ENCODE measurements at places on chromosomes 3 and 15. TPM values are rescaled to one million over a fixed set of nuclear protein-coding genes. Genes with fewer than 3 reads are reported as not detected.

Gene CATSPER2
- 1.6 TPM for total RNA-seq

DNA sequence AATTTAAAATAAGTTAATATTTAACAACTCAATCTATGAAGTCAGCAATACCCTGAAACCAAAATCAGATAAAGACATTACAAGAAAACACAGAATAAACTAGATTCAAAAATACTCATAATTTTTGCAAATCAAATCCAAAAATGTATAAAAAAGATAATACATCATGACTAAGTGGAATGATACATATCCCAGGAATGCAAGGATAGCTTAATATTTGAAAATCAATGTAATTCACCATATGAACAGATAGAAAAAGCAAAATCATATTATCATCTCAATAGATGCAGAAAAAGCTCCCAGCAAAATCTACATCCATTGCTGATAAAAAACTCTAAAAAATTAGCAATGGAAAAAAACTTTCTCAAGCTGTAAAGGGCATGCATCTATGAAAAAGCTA lies 70.5 kb downstream of the SETMAR start:
- H3K27me3 ChIP-seq: no peaks in the 10 kb centered on the region
- peaks cover 3% of the 10 kb centered on the region for H3K4me1 ChIP-seq
- no peak overlapping the region for H3K27ac ChIP-seq
- H3K4me3 ChIP-seq: no peak overlapping the region
- H3K36me3 ChIP-seq: peaks cover 3% of the 10 kb centered on the region

DNA sequence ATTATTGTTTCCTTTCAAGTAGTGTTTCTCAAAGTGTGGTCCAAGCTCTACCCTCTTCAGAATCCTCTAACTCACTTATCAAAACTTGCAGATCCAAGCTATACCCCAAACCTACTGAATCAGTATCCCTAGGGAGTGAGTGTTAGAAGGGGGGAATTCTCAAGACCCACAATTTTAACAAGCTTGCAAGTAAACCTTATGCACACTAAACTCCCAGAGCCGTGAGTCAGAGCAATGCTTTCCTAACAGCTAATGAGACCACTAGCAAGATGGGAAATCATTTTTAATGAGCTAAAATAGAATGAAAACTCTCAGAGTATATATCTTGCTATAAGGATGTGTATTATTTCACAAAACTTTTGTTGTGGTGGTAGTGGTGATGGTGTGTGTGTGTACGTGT lies 41.1 kb upstream of the SRGAP3 start:
- no peaks in the 10 kb centered on the region for H3K4me1 ChIP-seq
- peaks cover 4% of the 10 kb centered on the region for H3K36me3 ChIP-seq
- H3K27me3 ChIP-seq: no peaks in the 10 kb centered on the region
- no peak for DNase-seq
- H3K27ac ChIP-seq: no peak overlapping the region

DNA sequence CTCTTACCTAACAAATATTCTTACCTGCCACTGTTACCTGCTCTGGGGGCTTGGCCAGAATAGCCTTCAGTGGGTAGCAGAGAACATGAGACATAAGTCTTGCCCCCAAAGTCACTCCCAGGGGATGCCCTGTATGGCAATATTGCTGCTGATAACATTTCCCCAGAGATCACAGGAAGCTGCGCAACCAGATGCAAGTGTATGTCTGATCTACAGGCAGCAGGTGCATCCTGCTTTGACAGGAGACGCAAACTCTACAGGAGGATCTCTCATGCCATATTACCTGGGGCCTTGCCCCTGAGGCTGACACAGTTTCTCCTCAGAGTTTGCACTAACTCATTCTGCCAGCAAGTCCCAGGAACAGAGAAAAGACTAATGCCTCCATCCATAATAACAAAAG lies 174.4 kb upstream of the LPP start:
- no peaks in the 10 kb centered on the region for H3K27me3 ChIP-seq
- H3K4me3 ChIP-seq: no peak overlapping the region
- no peak overlapping the region for H3K27ac ChIP-seq
- no peak for DNase-seq

- no peak overlapping the region for H3K4me3 ChIP-seq
- H3K36me3 ChIP-seq: peaks cover 3% of the 10 kb centered on the region
- DNase-seq: no peak
- H3K4me1 ChIP-seq: no peaks in the 10 kb centered on the region
These were observed 23.3 kb downstream of the PDZRN3 start for GRCh38 chr3:73601481-73601880.

- no peaks in the 10 kb centered on the region for H3K27me3 ChIP-seq
- peaks cover 4% of the 10 kb centered on the region for H3K4me1 ChIP-seq
- H3K4me3 ChIP-seq: no peak overlapping the region
- peaks cover 23% of the 10 kb centered on the region for H3K36me3 ChIP-seq
These were observed 6.6 kb downstream of the MAP2K5 start for GRCh38 chr15:67548862-67549651.
